ENCODE measurements at places on chromosomes 2 and 18. TPM values are rescaled to one million over a fixed set of nuclear protein-coding genes. Genes with fewer than 3 reads are reported as not detected.
A peak's percentile ranks its signal among the peaks of the same experiment; 100 is the strongest.

Gene LIPG
- total RNA-seq = 0.88 TPM

- H3K27me3 ChIP-seq = no peaks in the 10 kb centered on the region
- H3K4me1 ChIP-seq = peaks cover 23% of the 10 kb centered on the region
- peaks cover 3% of the 10 kb centered on the region for H3K36me3 ChIP-seq
- H3K27ac ChIP-seq = peak overlapping the region; percentile 98
- no peak for DNase-seq
- H3K4me3 ChIP-seq = peak overlapping the region; percentile 78
Observed at GRCh38 chr2:28624436-28624792, 127.2 kb upstream of the PPP1CB start.

- peaks cover 21% of the 10 kb centered on the region for H3K27me3 ChIP-seq
- H3K4me3 ChIP-seq = no peak overlapping the region
- no peaks in the 10 kb centered on the region for H3K36me3 ChIP-seq
- no peak for DNase-seq
Observed at GRCh38 chr2:191857259-191857805, 10.4 kb upstream of the CAVIN2 start.

GRCh38 chr2:224954980-224955379, 87.3 kb downstream of the DOCK10 start:
- H3K4me3 ChIP-seq = no peak overlapping the region
- no peak for DNase-seq
- peaks cover 33% of the 10 kb centered on the region for H3K36me3 ChIP-seq
- no peaks in the 10 kb centered on the region for H3K27me3 ChIP-seq
- H3K4me1 ChIP-seq = peaks cover 92% of the 10 kb centered on the region

GRCh38 chr2:191968120-191968519, 121.2 kb upstream of the CAVIN2 start:
- DNase-seq = no peak
- H3K27me3 ChIP-seq = peaks cover 3% of the 10 kb centered on the region
- no peak overlapping the region for H3K27ac ChIP-seq
- H3K4me3 ChIP-seq = no peak overlapping the region
